Right renal cortex interstitium (tissue), 3 donors: ENCODE measurements at places on chromosomes 4 and X.

- DNase-seq: no peak
Observed at GRCh38 chr4:27189683-27190082, 329.0 kb downstream of the STIM2 start.

DNA sequence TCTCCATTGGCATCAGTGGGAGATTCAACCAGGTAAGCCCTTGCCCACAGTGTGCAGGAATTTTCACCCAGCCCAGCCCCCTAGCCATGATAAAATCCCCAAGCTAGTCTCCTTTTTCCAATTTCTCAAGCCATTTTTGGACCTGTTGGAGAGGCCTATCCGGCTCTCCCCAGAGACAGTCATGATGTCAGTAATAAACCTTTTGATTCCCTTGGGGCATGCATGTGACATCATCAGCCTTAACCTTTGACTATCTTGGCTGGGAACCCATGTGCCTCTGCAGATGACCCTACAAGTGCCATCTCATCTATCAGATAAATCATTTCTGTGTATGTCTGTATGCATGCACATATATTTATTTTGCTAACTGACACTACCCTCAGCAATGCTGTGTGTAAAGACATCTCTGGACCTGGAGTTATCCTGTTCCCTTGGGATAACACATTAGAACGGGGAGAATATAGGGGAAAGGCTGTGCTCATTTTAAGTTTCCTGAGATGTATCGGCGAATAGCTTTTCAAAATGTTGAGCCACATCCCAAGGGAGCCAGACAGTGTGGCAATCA, 51.0 kb downstream of the CYTL1 start:
- no peak for DNase-seq

DNA sequence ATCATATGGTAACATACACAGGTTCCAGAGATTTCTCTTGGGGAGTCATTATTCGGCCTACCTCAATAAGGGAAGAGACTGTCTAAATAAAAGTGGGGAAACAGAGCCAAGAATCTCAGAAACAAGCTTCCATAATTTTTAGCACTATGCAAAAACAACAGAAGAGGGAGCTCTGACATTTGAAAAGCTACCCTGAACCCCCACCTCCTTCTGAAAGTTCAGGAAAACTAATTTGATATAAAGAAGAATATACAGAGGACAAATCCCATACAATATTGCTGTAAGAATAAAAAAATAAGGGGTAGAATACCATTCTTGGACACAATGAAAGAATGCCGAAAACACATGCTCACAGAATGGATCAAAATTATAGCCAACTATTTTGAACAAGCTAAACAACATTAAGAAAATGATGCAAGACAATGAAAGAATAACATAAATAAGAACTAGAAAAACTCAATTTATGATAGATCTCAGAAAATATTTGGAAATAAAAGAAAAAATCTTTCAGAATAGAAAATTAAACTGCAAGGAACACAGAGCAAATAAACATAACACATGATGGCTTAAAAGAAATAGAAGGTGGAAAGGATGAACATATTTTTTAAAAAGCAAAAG, 14.4 kb upstream of the ZNF41 start:
- DNase-seq: no peak

DNA sequence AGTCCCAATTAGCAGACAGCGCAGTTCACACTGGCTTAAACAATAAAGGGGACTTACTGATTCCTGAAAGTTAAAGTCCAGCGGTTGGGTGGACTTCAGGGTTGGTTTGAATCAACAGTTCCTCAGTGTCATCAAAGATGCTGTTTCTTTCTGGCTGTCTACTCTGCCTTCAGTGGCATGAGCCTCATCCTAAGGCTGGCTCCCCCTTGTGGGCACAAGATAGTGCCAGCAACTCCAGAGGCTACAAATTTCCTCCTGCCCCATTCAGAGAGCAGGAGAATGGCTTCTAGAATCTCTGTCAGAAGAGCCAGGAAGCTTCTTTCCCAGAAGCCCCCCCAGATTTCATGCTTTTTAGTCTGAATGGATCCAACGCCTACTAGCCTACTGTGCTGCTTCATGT, 82.4 kb upstream of the MTM1 start:
- DNase-seq: no peak

GRCh38 chr4:31411565-31411964, 691.4 kb downstream of the PCDH7 start:
- no peak for DNase-seq

DNA sequence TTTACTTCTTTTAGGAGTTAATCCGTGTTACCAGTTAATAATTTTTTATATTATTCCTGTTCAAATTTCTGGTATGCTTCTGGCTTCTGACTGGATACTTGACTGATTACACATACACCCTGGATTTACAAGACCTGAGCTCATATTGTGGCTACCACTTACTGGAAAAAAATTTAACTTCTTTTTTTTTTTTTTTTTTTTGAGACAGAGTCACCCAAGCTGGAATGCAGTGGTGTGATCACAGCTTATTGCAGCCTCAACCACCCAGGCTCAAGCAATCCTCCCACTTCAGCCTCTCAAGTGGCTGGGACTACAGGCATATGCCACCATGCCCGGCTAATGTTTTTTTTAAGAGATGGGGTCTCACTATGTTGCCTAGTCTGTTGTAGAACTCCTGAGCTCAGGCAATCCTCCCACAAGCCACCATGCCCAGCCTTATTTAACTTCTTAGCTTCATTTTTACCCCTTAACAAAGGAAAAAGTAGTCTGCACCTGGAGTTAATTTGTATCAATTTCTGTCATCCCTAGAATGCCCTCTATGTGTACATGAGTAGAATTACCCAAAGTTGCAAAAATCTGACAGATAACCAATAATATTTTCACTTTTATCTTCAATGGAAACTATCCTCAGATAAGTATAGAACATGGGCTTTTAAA, 50.3 kb downstream of the TMEM165 start:
- no peak for DNase-seq

DNA sequence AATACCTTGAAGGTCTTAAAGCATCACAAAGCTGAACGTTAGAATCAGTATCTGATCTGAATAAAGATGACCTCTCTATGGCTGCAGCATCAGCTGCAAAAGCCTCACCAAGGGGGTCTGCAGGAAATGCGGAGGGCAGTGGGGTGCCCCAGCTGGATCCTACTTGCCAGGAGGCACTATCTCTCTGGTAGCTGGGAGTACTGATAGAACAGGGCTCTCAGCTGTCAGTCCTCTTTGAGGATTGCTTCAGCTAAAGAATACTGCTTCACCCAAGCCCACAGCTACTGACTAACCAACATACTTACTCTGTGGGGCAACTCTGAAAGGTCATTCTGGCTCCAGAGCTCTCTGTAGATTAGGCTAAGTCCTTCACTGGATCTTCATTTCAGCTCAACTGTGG, 112.5 kb upstream of the ZFP42 start:
- DNase-seq: no peak

GRCh38 chr4:119082661-119083060, 53.0 kb upstream of the MYOZ2 start:
- DNase-seq: no peak

DNA sequence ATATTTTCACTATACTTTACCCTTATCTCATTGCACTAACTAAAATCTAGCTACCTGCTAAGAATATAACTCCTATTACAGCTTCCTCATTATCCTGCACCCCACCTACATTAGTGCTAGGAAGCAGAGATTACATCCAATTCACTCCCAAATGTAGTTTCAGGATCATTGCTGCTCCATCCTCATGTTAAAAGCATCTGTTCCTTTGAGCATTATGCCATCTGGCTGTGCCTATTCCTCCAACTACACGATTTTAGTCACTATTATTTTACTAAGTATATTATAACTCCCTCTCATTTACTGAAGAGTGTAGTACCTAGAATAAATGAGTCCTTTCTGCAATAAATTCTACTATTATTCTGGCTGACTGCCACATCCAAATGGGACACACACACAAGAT, 1586.9 kb downstream of the TECRL start:
- no peak for DNase-seq

DNA sequence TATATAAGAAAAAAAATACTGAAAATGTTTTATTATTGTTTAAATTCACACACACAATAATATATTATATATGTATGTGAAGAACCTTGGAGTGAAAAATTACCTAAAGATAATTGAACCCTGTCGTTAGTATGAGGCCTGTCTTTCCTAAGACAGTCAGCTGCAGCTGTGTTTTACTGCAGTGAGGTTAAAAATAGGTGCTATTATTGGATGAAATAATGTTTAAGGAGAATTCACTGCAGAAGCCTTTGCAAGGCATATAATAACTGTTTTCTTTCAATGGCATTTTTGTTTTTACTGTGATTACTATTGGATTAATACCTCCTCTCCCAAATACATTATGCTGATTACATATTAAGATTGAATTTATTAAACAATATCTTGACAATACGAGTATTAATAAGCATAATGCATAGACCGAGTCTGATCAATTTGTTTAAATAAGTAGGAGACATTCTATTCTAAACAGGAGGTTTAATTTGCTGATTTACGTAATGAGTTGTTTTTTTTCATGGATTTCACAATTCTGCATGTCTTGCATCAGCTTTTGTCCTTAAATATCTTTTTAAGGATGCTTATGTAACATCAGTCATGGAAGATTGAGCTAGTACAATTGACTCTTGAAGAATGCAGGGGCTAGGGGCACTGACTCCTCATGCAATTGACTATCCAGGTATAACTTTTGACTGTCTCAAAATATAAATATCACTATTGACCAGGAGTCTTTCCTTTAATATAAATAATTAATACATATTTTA, 1181.1 kb upstream of the PCDH7 start:
- no peak for DNase-seq

DNA sequence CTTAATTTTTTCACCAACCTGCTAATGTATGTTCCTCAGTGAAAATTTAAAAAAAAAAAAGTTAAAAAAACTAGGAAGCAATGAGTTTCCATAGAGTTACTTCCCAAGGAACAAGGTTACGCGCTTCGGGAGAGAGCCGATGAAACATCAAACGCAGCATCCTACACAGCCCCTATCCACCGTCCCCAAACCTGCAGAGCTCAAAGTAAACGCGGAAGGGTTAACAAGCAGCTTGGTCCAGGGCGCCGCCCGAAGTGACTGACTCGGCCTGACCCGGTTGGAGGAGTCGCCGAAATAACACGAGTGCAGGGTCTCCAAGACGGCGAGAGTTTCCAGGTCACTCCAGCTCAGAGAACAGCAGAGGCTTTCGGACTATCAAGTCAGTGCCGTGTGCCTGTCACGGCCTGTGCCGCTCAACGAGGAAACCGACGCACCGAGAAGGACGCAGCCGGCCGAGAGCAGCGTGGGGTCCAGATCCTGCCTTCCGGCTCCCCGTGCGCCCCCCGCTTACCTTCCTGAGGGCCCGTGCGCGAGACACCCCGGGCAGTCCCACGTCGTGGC, 512 bp downstream of the NOP14 start:
- DNase-seq: no peak
